ENCODE measurements at places on chromosomes 11 and 22.

DNA sequence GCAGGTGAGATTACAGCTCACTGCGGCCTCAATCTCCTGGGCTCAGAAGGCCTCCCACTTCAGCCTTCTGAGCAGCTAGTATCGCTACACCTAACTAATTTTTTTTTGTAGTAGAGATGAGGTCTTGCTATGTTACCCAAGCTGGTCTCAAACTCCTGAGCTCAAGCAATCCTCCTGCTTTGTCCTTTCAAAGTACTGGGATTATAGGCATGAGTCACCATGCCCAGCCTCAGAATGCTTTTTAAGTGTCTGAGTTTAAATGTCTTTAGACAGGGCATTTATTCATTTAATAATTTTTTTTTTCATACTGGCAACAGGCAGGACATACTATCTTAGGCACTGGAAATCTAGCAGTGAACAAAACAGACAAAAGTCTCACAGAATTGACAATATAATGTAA lies 27.7 kb downstream of the LRP4 start:
- DNase-seq: no peak

DNA sequence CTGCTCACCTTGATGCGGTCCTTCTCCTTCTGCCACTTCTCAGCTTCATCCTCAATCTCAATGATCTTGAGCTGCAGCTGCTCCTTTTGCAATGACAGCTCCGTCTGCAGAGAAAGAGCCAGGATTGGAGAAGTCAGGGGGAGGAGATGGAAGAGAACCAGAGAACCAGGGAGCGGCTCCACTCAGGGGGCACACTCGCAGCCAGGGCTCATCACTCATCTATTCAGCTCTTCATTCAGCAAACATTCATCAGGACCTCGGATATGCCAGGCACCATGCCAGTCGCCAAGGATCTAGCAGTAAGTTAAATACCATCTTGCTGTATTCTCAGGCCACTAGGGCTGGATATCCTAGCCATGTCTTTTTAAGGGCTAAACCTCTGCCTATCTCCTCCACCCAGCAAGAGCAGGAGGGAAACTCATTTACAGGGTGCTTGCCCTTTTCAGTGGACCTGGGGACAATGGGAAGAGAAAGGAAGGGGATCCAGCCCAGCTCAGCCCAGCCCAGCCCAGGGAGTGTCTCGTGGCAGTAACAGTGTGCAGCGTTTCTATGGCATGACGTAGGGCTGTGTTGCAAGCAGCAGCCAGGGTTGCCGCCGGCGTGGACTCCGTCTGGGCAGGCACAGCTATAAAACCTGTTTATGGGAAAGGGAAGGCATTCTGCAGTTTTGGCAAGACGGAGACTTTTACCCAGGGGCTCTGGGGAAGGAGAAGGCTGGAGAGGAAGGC lies 9.4 kb downstream of the TRIM29 start:
- no peak for DNase-seq

GRCh38 chr11:71120471-71120896 lies 131.9 kb downstream of the SHANK2 start:
- no peak for DNase-seq

DNA sequence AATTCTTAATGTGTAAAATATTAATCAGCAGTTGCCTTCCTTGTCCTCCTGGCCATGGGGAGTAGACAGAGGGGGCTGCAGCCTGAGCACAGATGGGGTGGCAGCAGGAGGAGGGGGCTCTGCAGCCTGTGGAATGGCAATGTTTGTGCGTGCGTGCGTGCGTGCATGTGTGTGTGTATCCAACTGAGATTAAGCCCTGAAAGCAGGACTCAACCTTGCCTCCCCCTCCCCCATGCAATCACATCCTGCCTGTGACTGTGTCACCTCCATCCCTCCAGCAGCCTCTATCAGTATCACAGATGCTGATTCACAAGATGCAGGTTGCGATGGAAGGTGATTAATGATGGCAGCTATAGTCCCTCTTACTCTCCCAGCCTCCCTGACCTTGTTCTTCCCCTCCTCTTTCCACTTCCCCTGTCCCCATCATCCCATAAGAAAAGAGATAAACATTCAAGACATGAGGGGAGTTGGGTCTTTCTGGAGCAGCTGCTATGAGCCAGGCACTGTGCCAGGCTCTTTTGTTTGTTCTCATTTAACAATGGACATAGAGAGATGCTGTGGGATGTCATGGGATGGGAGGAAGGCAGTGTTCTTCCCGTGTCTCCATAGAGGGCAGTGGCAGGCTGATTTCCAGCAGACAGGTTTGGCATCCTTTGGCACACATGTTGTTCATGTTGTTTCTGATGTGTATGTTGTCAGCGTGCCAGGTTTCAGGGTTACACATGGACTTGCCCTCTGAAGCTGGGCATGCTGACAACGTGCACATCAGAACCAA lies 43.8 kb upstream of the NECTIN1 start:
- DNase-seq: no peak

GRCh38 chr22:42949159-42949558 lies 65.8 kb downstream of the PACSIN2 start:
- no peak for DNase-seq

DNA sequence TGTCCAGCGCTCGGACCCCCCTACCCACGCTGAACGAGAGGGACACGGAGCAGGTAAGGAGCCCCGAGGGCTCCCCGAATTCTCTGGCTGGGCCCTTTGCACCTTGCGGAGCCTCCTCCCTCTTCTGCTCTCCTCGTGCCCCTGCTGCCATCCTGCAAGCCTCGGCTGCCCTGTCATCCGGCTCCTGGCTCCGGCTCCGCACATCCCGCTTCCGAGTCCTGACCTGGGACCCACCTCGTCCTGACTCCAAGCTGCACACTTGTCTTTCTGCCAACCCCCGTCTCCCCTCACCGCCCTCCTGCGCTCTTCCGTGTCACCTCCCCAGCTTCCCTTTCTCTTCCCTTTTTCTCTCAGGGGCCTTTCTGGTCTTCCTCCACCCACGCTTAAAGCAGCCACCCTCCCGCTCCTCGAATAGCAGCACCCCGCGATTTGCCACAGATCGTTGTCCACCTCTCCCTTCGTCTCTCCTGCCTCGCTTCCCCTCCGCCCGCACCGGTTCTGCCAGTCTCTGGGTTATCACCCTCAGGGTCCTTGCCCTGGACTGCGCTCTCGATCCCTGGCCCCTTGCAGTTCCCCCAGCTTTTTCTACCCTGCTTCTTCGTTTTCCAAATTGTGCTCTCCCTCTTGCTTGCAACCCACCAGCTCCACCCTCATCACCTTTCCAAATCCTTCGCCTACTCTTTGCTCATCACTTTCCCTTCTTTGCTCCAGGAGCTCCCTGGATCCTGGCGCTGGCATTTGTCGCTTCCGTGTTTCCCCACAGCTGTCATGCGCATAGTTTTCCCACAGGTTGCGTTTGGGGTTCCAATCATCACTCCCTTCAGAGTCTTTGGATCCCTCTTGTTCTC lies 822 bp downstream of the MARK2 start:
- peak; percentile 50 for DNase-seq

DNA sequence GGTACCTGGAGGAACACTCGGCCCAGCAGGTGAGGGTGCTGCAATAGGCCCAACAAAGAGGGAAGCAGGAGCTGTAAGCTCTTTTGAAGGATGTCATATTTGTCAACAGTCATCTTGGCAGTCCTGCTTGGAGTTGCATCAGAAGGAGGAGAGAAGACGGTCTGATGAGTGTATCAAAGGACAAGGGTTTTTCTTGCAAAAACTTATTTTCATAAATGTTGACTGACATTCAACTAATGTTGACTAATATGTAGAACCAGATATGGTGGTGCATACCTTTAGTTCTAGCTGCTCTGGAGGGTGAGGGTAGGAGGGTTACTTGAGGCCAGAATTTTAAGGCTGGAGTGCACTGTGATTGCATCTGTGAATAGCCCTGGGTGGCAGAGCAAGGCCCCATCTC lies 72.3 kb downstream of the CABIN1 start:
- no peak for DNase-seq

GRCh38 chr22:20052309-20053259 lies 27.5 kb upstream of the DGCR8 start:
- no peak for DNase-seq

GRCh38 chr11:67076202-67076601 lies 19.6 kb downstream of the RHOD start:
- DNase-seq: no peak

GRCh38 chr11:66183494-66184048 lies 84.9 kb upstream of the RAB1B start:
- no peak for DNase-seq

GRCh38 chr11:119368121-119369034 lies 13.1 kb downstream of the USP2 start:
- no peak for DNase-seq

DNA sequence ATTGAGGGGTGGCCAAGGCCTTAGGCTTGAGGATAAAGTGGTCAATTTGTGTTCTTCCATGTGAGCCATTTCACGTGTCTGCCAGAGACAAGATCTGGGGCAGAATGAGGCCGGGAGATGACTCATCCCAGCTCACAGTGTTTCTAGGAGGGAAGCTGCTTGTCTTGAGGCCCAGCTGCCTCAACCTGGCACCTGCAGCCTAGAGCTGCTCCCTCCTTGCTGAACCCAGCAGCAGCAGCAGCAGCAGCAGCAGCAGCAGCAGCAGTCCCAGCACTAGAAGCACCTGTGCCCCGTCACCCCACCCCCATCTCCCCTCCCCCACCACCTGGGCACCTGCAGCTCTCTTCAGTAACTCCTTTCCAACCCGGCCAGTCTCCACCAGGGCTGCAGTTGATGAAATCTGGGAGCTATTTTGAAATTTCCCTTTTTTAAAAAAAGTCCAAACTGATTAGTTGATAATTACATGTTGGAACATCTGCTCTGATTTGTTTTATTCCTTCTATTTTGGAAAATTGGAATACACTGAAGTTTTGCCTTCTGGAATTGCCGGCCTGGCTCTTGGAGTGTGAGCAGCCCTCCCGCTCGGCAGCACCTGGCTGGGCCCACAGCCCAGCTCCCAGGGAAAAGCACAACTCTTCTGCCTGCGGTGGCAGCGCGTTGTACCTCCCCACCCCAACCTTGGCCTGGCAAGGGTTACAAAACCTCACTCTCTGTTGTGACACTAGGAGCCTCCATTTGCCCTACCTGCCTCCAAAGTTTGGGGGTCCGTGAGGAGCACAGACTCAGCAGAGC lies 143.5 kb downstream of the NXPE2 start:
- no peak for DNase-seq
